Right atrium auricular region (tissue), 2 donors: ENCODE measurements at places on chromosomes 6 and 20. TPM values are rescaled to one million over a fixed set of nuclear protein-coding genes. Genes with fewer than 3 reads are reported as not detected.

The FAM83C gene
- total RNA-seq = not detected

The ECT2L gene
- 1.1 TPM for total RNA-seq

The ENPP1 gene
- 5.5 TPM for total RNA-seq

The ATP6V1G2 gene
- total RNA-seq = 6.0 TPM

The NMBR gene
- not detected for total RNA-seq

The APOBEC2 gene
- total RNA-seq = 130 TPM

The TCF15 gene
- 8.0 TPM for total RNA-seq

The AVP gene
- not detected for total RNA-seq
